ENCODE measurements at places on chromosomes 6 and 20. TPM values are rescaled to one million over a fixed set of nuclear protein-coding genes. Genes with fewer than 3 reads are reported as not detected.

Gene MCCD1
- total RNA-seq, result not detected

Gene DUSP15
- 0.23 TPM for total RNA-seq

Gene GSTA2
- total RNA-seq, result not detected

Gene TRIM15
- not detected for total RNA-seq

Gene UBD
- not detected for total RNA-seq

Gene OXT
- not detected for total RNA-seq

Gene TTBK1
- not detected for total RNA-seq

Gene HSPA12B
- not detected for total RNA-seq

Gene CBLN4
- not detected for total RNA-seq

Gene C6orf132
- 0.75 TPM for total RNA-seq

Gene PABPC1L
- 6.4 TPM for total RNA-seq

Gene NT5DC1
- total RNA-seq, result 6.4 TPM

Gene ETV7
- total RNA-seq, result 0.75 TPM

Gene RIPOR3
- total RNA-seq, result 1.1 TPM

Gene OGFR
- total RNA-seq, result 24.1 TPM

Gene SLC22A16
- not detected for total RNA-seq

Gene FAM162B
- 0.30 TPM for total RNA-seq

Gene ARFGEF3
- total RNA-seq, result under 0.01 TPM

Gene GNAS-AS1
- total RNA-seq, result 1.1 TPM

Gene MYCT1
- 0.47 TPM for total RNA-seq

Gene TMEM217
- total RNA-seq, result 2.4 TPM

Gene KIF16B
- total RNA-seq, result 8.6 TPM

Gene LST1
- not detected for total RNA-seq

Gene TREML1
- total RNA-seq, result not detected

Gene LGSN
- total RNA-seq, result not detected

Gene FAM209B
- total RNA-seq, result not detected

Gene MACROD2
- 0.38 TPM for total RNA-seq

Gene SNX9
- 41.1 TPM for total RNA-seq

Gene TREM1
- not detected for total RNA-seq

Gene FOXS1
- total RNA-seq, result 0.35 TPM

Gene ELOVL4
- total RNA-seq, result 3.1 TPM

All from smooth muscle cell of the coronary artery (primary cell).